ENCODE measurements at places on chromosomes 5 and 9.
A peak's percentile ranks its signal among the peaks of the same experiment; 100 is the strongest.

DNA sequence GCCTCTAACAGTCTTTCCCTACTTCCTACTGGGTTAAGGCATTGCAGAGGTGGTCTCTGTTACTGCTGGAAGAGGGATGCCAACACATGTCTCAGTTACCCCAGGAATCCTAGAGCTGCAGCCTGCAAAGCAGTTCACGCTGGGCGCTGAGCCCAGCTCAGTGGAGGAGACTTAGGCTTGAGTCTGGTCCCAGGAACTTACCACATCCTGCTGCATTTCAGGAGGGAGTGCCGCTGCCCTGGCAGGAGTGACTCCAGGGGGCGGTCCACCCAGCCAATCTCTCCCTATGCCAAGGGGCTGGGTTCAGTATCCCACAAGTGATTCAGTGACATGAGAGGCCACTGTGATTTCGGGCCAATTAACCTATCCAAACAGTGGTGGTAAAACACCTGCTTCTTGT, 7.6 kb downstream of the TTC16 start:
- DNase-seq: peak; percentile 46

DNA sequence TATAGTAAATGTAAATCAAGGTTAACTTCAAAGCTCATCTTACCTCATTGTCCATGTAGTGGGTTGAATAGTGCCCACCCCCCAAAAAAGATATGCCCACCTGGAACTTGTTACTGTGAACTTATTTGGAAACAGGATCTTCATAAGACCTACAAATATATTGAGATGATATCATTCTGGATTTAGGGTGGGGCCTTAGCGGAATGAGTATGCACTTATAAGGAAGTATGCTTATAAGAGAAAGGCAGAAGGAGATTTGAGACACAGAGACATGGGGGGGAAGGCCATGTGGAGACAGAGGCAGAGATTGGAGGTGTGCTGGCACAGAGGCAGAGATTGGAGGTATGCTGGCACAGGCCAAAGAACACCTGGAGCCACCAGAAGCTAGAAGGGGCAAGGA, 2.6 kb upstream of the PRRC1 start:
- DNase-seq: no peak

DNA sequence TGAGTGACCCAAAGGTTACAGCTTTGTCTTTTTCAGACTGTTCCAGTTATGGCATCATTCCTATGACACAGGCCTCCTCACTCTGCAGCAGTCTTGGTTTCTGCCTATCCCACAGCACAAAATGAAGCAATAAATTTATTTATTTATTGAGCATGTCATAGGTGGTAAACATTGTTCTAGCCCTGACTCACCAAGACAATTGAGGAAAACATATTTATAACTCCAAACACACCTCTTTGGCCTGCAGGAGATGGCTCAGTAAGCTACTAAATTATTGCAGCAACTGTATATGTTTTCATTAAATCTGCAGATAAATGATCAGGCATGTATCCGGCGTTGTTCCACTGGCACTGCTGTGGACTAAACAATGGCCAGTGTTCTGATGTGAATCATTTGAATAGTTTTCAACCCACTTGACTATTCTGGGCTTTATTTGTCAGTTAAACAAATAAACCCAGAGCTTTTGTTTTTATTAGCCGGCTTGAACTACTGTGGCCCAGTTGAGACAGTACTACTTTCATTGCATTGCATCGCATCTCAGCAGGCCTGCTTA, 83.2 kb downstream of the FOXD1 start:
- DNase-seq: peak; percentile 90

GRCh38 chr5:37900692-37901091, 60.9 kb upstream of the GDNF start:
- DNase-seq: peak; percentile 69

DNA sequence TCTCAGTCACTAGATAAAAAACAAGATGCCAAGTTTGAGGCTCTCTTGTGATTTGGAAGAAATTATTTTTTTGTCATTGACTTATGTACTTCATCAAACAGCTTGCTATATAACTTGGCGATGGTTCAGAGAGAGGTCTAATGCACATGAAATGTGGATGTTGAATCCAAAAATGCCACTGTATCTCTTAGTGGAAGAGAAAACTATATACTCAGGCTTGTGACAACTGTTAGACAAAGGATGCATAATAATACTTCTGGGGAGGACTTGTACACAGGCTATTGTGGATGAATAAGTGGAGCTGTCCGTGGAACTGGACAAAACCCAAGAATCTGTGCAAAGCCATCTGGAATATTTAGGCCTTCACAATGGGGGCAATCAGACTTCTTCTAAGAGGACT, 162.9 kb upstream of the NMUR2 start:
- DNase-seq: no peak

GRCh38 chr5:57033503-57033902, 81.6 kb upstream of the MIER3 start:
- no peak for DNase-seq

DNA sequence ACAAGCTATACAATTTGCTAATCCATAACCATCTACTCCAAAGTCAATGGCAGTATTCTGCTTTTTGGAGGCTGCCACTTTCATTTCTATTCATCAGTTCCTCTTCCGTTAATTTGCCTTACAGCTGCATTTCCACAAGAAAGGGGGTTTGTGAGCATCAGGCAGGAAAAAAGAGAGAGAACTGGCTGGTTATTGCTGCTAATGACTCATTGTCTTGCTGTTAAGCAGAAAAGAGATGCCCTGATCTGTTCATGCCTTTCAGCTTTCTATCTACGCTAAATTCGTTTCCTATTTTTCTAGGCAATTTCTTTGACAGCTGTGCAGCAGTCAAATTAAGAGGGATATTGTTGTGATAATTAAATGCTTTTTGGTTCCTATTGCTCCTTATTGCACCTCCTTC, 65.9 kb upstream of the GNAQ start:
- DNase-seq: no peak

- DNase-seq: no peak
Observed at GRCh38 chr5:164958688-164959087, 1453.3 kb downstream of the MAT2B start.

- DNase-seq: peak; percentile 36
Observed at GRCh38 chr5:79241535-79241979, 5.6 kb downstream of the JMY start.

DNA sequence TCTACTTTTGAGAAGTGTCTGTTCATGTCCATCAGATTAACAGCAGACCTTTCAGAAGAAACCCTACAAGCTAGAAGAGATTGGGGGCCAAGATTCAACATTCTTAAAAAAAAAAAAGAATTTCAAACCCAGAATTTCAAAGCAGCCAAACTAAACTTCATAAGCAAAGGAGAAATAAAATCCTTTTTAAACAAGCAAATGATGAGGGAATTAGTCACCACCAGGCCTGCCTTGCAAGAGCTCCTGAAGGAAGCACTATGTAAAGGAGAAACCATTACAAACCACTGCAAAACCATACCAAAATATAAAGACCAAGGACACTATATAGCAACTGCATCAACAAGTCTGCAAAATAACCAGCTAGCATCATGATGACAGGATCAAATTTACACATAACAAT, 124.6 kb upstream of the PDE4D start:
- DNase-seq: no peak

GRCh38 chr5:126924331-126925033, 105.9 kb downstream of the MARCHF3 start:
- DNase-seq: no peak

- DNase-seq: no peak
Observed at GRCh38 chr5:4716781-4717180, 423.3 kb upstream of the ADAMTS16 start.

GRCh38 chr5:159198063-159199036, 11.0 kb downstream of the RNF145 start:
- no peak for DNase-seq

GRCh38 chr5:146378986-146379385, 40.3 kb downstream of the POU4F3 start:
- no peak for DNase-seq
